ENCODE measurements at places on chromosomes 5 and 9.

DNA sequence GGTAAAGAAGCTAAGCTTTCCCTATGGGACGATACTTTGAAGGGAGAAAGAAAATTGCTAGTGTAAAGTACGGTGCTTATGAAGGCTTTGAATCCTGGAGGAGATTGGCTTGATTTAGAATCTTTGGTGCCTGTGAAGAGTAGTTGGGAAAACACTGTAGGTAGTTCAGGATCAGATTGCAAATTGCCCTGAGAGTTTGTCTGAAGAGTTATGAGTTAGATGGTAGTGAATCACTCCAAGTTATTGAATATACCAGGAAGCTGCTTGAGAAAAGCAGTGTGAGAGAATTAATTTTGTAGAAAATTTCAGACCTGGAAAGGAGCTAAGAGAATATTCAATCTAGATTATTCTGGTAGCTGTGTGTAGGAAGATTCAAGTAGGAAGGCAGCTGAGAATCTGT, 11.5 kb downstream of the MAN2A1 start:
- DNase-seq, result no peak

DNA sequence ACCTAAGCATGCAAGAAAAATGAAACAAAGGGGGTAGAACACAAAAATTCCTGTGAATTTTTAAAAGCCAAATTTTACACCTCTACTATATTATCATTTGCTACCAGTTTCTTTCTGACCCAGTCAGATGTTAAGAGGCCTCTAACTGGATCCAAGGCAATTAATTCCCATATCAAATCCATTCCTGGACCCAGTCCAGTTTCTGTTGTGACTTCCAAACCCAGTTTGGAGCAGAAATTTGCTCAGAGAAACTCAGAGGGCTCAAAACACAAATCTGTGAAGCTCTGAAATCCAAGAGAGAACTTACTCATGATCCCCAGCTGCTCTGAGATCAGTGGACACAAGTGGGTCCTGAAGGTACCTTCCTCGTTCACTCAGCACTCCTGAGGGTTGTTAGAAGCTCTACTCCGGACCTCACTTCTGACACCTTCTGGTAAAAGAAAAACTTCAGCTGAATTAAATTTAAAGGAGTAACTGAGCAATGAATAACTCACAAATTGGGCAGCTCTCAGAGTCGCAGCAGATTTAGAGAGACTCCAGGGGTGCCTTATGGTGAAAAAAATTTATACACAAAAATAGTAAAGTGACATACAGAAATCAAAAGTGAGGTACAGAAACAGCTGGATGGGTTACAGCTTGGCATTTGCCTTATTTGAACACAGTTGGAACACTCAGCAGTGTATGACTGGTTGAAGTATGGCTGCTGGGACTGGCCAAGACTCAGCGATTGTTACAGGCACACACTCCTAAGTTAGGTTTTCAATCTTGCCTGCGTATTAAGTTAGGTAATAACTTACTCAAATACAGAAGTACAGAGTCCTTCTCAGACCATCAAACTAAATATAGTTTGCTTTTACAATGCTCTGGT, 32.4 kb downstream of the INSL4 start:
- DNase-seq, result no peak

DNA sequence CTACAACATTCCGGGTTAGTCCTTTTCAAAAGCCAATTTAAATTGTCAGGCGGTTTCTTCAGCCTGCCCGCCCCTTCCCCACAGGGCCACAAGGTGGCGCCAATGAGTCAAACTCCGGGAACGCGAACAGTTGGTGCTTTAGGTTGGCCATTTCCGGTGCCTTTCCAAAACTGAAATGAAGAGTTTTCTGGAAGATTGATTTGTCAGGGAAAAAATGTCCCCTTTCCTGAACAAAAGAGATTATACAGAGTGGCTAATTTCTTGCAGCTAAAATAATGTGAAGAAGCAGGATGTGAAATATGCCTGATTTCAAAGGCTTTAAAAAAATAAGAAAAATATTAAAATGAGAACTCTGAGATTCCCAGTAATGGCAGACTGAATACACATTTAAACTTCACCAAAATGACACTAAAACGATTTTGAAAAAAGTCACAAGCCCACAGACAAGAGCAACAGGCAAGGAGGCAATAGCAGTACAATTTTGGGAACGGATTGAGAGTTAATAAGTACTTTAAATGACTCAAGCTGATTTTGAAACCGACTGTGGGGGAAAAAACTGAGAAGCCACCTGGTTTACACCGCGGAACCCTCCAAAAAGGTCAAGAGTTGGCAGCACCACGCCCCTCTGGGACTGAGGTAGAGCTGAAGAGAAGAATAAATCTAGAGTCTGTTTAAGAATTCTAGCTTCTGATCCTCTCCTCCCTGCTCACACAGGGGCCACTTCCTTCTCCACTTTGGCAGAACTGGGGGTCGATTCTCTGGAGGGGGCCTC, 45.7 kb downstream of the SLC46A2 start:
- DNase-seq, result peak; percentile 55

GRCh38 chr5:126801174-126801991, 24.4 kb downstream of the LMNB1 start:
- no peak for DNase-seq

- no peak for DNase-seq
Measured at GRCh38 chr9:90546200-90546599, 96.4 kb downstream of the DIRAS2 start.

DNA sequence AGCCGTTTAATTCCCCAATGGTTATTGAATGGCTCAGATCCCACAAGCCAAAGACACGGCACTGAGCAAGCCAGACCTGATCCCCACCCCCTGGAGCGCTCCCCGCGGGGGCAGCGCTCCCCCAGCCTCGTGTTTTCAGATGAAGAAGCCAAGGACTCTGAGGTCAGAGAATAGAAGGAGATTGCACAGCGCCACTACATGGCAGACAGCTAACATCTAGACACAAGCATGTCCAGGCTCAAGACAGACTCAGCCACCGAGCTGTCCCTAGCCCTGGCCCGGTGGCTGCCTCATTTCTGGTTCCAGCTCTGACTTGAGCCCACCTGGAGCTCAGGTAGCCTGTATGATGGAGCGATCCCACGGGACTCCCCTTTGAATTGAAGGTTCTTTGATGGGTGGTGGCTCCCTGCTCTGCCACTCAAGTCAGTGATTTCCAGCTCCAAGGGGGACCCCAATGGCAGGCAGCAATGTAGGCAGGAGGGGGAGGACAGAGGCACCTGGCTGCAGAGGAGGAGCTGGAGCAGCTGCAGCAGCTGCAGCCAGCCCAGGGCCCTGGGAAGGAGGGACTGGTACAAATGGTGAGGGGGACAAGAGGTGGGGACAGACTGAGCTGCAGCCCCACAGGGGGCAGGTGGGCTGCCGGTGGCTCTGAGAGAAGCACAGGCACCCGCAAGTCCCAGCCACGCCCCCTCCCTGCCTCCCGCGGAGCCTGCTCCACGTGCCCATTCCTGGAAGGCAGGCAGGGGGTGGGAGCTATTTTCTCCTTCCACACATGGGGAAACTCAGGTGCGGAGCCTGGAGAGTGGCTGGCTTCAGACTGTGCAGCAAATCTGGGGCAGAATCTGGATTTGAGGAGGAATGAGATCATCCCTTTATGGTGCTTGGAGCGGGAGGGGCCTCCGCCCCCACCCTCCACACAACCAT, 40.2 kb downstream of the NTNG2 start:
- no peak for DNase-seq

GRCh38 chr5:127785098-127785927, 82.1 kb downstream of the CCDC192 start:
- DNase-seq, result no peak

DNA sequence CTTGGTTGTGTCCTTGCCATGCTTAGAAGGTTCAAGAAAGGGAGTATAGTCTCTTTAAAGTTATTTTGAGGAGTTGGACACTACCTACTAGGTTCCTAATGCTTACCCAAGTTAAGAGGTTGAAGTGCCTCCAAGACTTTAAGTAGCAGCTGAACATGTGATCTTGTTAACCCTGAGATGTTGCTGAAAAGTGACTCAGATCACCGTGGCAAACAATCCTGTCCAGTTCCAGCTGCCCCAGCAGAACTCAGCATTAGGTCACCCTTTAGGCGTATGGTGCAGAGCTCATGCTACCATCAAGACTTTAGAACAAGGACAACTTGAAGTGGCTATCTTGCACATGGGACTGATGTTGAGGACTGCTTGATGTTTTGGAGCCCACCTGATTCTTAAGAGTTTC, 22.5 kb downstream of the ZNF462 start:
- no peak for DNase-seq

DNA sequence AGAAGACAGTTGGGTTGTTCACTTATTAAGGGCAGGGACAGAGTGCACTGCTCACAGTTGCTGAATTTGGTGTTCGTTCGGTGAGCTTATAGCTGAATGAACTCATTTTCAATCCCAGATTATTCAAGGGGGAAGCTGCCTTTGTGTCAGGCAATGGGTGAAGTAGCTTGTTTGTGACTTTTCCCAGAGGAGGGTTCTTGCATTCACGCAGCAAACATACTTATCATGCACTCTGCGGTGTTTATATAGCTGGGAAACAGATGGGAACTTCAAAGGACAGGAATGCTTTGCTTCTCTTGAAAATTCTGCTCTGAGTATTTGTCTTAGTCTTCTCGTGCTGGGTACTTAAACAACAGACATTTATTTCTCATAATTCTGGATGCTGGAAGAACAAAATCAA, 64.7 kb upstream of the ABCA1 start:
- no peak for DNase-seq

DNA sequence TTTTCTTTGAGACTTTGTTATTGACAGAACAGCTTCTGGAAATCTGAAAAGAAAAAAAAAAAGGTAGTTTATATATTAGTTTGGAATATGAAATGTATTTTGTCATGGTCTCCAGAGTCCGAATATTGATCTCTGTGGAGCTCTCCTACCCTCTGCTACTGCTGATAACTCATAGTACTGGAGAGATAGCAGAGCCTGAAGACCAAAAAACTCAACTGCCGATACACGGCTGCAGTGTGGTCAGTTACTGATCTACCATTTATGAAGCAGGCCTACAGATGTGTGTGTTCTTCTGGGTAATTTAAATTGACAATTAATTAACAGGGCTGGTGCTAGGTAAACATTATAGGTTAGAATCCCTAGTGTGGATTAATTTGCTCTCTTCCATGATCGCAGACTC, 3.8 kb upstream of the FAM120A start:
- no peak for DNase-seq

- DNase-seq, result no peak
Measured at GRCh38 chr5:141799507-141800167, 78.6 kb downstream of the PCDH1 start.

GRCh38 chr9:77983320-77983662, 48.3 kb downstream of the GNAQ start:
- no peak for DNase-seq

DNA sequence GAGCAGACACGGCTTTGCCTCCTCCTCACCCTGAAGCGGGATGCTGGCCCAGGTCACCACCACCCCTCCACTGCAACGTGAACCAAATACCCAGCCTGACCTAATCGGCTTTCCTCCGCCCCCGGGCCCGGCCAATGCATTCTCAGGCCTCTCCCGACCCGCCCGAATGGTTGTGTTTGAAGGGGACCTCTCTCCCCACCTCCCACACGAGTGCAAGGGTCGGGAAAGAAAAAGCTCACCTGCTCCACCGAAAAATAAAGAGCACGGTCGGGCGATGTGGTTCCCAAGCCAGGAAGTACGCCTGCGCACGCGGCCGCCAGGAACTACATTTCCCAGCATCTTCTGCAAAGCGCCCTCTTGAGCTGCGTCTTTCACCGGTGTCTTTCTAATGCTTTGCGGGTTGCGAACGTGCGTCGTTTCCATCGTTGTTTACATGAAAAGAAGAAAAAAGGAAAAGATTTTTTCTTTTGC, at the start of gene ZNF883:
TSS of gene ZNF883 (minus strand) at position 282 of the 471 bp plus-strand sequence.
- no peak for DNase-seq

- DNase-seq, result no peak
Measured at GRCh38 chr5:90563108-90563507, 4.5 kb downstream of the ADGRV1 start.

- DNase-seq, result no peak
Measured at GRCh38 chr5:111159845-111160244, 64.3 kb upstream of the CAMK4 start.

DNA sequence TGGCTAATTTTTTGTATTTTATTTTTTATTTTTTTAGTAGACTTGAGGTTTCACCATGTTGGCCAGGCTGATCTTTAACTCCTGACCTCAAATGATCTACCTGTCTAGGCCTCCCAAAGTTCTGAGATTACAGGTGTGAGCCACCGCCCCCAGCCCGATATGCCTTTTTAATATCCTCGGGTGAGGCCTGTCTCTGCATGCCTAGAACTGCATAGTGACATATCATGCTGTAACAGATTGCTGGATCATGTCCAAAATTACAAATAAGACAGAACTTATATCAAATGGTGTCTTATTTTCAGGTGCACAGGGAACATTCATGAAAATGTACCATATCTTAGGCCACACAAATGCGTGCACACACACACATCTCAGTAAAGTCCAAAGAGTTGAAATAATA, 39.1 kb upstream of the PJA2 start:
- DNase-seq, result no peak

- DNase-seq, result no peak
Measured at GRCh38 chr5:126919566-126919965, 110.8 kb downstream of the MARCHF3 start.

DNA sequence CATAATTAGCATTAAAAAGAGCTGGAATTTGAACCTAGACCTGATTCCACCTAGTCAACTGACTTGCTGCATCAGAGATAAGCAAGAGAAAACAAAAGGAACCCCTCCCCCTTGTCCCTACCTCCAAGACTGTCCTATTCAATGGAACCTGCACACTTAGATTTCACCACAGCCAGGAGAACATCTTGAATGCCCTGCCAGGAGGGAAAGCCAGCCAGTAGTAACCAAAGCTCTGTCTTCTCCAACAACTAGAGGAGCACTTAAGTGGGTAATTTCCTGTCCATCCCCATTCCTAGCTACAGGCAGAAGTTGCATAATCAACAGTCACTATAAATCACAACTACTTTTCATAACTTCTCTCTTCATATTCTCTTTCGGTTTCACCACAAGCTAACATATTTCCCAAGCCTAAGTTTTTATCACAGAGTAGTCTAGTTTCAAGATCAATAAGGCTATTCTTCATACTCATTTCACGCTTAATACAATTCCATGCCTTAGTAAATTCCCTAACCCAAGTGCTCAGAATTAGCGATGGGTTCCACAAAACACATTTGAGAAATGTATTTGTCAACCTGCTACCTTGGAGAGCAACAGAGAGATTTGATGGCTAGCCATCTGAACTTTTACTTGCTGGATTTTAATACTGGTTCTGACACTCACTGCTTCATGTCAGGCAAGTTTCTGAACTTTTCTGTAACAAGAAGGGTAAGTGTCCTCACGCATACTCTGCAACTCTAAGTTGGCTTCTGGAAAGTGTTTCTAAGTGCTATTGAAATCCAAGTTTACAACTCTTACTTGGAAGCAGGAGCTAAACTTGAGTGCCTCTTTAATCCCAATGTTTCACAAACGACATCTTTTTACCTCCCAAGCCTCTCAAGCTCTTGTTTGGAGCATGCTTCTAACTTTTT, 2.0 kb downstream of the DENND1A start:
- no peak for DNase-seq

- DNase-seq, result no peak
Measured at GRCh38 chr5:139681112-139681458, 32.9 kb downstream of the CXXC5 start.

- no peak for DNase-seq
Measured at GRCh38 chr9:96399325-96399633, 15.8 kb upstream of the SLC35D2 start.

- no peak for DNase-seq
Measured at GRCh38 chr9:80117031-80117430, 545.3 kb downstream of the TLE4 start.

Measured in activated T-helper 1 cell treated with Interleukin-2 at 50 U/mL for 16 hours (primary cell).